Stimulated activated CD8-positive, alpha-beta memory T cell treated with anti-CD3 and anti-CD28 coated beads, Interleukin-7, amount 100 ng/mL, for 24 hours (primary cell): ENCODE measurements at places on chromosomes 13 and 19.

DNA sequence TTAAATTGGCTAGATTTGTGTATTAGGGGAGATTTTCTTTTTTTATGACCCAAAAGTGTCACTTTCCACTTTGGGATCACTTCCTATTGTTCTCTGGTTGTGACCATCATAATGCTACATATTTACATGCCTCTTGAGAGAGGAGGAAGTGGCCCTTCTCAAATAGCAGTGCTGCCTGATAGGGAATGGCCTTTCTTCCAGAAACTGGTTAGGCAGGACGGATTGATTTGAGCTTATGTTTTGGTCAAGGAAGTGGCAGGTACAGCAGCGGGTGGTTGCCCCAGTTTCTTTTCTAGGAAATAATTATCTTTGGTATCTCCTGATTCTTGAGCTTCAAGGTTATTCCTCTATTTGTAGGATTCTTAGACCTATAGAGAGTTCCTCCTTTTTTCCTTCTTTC lies 21.9 kb upstream of the WTIP start:
- DNase-seq, result no peak

GRCh38 chr13:90696254-90696653 lies 651.2 kb upstream of the MIR17HG start:
- no peak for DNase-seq

- no peak for DNase-seq
These were observed 129.4 kb downstream of the PCDH9 start for GRCh38 chr13:67100730-67101129.

- DNase-seq, result no peak
These were observed 15.5 kb upstream of the SPACA4 start for GRCh38 chr19:48591021-48591420.

DNA sequence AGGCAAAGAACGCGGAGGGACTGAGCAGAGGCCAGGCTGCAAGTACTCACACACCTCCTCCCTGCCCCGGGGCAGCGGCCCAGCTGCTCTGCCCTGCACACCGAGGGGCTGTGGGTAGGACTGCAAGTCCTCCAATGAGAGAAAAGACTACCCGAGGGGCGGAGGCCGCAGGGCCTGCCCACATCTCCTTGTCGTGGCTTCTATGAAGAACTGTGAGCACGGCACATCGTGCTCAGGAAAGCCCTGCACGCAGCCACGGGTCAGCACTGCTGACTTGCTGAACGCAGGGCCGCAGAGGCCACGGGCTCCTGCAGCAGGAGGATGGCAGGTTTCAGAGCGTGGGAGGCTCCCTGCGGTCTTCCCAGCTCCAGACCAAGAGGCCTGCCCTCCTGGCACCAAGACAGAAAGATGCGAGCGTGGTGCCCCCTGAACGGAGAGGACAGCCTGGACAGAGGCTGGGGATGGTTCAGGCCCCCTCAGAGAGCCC lies 37.4 kb downstream of the CEBPG start:
- no peak for DNase-seq
